SK-N-DZ (cell line): ENCODE measurements at places on chromosomes 5 and 9.

DNA sequence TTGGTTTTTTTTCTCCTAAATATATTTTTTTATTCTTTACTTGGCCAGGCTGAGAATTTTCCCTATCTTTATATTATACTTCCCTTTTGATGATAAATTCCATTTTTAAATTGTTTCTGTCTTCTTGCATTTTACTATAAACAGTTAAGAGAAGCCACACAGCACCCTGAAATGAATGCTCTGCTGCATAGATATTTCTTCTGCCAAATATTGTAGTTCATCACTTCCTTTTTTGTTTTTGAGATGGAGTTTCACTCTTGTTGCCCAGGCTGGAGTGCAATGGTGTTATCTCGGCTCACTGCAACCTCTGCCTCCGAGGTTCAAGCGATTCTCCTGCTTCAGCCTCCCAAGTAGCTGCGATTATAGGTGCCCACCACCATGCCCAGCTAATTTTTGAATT, 8.5 kb upstream of the INIP start:
- no peak for DNase-seq

DNA sequence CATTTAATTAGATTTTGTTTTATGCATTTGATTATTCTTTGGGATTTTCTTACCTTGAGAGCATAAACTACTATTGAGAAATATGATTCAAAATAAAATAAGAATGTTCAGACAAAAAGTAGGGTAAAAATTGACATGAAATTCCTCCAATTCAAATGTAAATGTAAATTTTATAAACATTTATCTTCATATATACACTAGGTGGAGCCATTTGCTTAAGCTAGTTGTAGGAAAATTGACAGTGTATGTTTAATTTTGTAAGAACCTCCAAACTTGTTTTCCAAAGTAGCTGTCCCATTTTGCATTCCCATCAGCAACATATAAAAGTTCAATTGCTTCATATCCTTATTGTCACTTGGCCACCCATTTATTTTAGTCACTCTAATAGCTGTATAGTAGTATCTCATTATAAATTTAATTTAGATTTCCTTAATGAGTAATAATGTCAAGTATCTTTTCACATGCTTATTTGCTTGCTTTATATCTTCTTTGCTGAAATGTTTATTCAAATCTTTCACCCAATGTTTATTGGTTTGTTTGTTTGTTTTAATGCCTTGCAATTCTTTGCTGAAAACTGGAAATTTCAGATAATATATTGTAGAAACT, 37.6 kb upstream of the SLCO6A1 start:
- DNase-seq: no peak

DNA sequence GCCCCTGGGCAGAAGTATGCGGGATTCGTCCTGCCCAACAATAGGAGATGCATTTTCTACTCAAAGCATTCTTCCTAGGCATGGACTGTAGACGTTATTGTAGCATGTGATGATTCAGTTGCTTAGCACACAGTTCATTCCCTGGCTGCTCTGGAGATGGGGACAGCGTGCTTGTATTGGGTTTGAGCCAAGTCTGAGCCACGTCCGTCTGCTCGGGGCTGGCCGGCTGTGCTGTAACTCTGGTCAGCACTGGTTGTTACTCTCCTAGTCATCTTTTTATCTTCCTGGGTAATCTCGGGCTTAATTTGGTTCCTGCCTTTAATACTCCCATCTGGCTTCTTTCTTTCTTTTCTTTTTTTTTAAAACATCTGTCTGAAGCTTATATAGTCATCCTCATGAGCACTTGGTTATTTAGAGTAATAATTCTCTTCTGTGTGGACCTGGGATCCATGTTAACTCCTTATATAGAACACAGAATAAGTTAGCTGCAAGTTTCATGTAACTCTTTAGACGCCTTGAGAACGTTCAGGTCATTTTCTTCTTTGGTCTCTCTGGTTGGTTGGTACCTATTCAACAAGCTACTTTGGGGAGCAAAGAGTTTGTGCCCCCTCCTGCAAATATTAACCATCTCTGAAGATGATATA, 118.8 kb upstream of the RPS23 start:
- DNase-seq: peak; percentile 58

GRCh38 chr5:180366326-180366725, 13.2 kb upstream of the GFPT2 start:
- DNase-seq: no peak

- DNase-seq: no peak
Observed at GRCh38 chr5:178387061-178387855, 154.7 kb upstream of the PHYKPL start.

DNA sequence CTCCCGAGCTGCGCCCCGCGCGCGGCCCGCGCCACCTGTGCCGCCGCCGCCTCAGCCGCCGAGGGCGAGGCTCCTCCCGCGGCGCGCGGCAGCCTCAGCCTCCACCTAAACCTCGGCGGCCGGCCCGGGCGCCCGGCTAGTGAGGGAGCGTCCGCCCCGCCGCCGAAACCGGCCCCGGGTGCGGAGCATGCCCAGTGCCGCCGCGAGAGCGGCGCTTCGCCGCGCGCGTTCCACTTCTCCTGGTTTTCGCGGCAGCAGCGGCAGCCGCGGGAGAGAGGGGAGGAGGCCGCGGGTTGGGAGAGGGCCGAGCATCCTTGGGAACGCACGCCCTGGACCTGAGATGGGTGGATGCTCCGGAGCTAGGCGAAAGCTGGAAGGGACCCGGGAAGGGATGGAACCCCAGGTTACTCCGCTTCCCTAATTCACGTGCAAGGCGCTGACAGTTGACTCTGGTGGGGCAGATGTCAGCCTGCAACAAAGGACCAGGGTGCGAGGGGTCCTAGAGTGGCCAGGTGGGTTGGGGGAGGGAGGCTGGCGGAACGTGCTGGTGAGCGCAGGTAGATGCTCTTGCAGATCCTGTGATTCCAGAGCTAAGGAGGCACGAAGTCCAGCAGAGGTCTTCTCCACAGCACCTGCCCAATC, at the start of gene CTNND2:
TSS of gene CTNND2 (minus strand) at position 182 of the 642 bp plus-strand sequence. CDS start 593 bp downstream, outside the sequence.
- DNase-seq: peak; percentile 95

GRCh38 chr5:67165526-67166459, 30.8 kb downstream of the CD180 start:
- DNase-seq: no peak

DNA sequence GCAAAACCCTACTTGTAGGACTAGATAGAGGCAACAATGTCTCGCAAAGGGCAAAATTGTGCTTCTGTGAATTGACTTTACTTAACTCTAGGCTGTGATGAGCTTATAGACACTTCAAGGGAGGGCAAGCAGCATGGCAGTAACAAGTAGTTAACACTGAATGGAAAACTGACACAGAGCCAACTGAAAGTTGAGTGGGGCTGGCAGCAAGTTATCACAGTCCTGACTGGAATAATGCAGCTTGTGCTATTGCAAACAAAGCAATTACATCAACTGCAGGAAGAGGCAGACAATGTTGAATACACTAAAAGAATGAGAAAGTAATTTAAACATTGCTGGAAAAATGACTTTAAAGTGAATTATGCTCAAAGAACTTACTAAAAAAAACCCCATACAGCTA, 62.2 kb downstream of the RNF38 start:
- no peak for DNase-seq

DNA sequence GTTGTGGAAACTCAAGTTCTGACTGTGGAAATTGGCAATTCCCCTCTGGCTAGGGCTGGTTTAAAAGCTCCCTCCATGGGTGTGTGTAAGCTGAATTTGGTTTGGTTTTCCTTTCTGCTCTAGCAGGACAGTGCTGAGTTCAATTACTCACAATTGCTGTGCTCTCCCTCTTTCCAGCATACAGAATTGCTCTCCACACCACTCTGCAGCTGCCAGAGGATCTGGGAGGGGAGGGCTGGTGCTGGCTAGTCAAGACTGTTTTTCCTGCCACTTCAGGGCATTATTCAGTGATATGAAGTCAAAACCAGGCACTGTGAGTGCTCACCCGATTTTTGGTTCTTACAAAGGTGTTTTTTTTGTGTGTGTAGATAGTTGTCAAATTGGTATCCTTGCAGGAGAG, 336.9 kb upstream of the SLC24A2 start:
- DNase-seq: no peak

DNA sequence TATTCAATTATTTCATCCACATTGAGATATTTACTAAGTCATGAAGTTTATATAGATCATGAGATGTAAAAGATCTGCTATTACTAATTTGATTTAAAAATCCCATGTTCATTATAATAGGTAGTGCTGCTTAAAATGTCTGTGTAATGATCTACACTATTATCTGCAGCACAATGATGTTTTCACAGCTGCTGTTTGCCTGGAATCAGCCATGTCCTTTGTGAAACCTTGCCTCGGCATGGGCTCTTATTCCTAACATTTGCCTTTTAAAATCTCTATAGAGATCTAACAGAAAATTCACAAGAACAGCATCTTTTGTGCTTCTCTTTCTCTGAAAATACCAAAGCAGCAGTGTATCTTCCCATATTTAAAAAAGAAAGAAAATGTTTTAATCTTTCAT, 444.6 kb downstream of the PTPRD start:
- no peak for DNase-seq

DNA sequence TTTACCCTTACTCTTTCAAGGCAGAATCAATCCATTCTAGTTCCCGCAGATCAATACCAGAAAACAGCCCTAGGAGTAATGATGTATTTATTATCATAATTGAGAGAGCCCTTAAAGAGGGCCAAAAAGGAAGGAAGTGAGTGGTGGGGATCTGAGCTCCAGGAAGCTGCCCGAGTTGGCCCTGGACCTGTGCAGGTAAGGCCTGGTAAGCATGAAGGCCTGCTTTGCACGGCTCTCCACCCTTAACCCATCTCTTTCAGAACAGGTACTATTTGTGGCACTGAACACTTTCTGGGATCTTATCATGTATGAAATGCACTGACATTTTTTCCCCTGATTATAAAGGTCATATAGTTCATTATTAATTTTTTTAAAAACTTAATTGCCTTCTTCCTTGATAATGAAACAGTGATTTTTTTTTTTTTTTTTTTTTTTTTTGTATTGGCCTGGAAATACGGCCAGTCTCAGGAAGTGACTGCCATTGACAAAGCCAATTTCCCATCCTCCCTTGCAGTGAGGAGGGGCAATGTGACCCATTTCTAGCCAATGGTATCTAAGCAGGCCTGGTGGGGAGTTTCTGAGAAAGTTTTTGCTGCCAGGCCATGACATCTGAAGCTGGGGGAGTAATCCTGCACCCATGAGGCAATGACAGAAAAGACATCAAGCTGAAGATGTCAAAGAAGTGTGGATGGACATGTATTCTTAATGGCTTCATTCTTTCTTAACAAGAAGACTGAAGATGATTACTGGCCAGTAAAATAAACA, 6.3 kb upstream of the MVB12B start:
- no peak for DNase-seq

GRCh38 chr9:137988701-137989100, 111.1 kb downstream of the CACNA1B start:
- no peak for DNase-seq
